ENCODE measurements at places on chromosomes 16 and 17.
A peak's percentile ranks its signal among the peaks of the same experiment; 100 is the strongest.

GRCh38 chr17:9140550-9141424 lies 119.5 kb downstream of the NTN1 start:
- DNase-seq, result peak; percentile 24

- peak; percentile 36 for DNase-seq
Observed at GRCh38 chr16:69435977-69436820, 11.8 kb downstream of the CYB5B start.

DNA sequence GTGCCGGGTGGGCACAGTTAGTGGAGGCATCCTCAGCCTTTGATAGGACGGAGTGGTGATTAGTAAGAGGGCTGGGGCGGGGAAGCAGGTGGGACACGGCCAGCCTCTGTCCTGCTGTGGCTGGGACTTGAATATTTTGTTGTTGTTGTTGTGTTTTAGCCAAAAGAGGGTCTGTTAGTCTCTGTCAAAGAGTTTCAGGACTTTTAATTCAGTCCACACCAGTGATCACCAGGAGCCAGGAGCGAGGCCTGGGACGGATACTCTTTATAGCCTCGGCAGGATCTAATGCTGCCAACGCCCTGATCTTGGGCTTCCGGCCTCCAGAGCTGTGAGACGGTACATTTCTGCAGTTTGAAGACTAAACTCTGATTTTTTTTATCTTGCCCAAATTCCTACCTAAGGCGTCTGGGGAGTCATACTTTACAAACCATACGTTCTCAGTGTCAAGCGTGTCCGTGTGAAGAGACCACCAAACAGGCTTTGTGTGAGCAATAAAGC lies 2.9 kb upstream of the RNF213 start:
- DNase-seq, result no peak

GRCh38 chr16:4270091-4270490 lies 2.7 kb downstream of the TFAP4 start:
- DNase-seq, result no peak

GRCh38 chr17:50268026-50268425 lies 6.2 kb upstream of the TMEM92 start:
- no peak for DNase-seq

- no peak for DNase-seq
Observed at GRCh38 chr17:57607553-57608120, 137.5 kb downstream of the CCDC182 start.

DNA sequence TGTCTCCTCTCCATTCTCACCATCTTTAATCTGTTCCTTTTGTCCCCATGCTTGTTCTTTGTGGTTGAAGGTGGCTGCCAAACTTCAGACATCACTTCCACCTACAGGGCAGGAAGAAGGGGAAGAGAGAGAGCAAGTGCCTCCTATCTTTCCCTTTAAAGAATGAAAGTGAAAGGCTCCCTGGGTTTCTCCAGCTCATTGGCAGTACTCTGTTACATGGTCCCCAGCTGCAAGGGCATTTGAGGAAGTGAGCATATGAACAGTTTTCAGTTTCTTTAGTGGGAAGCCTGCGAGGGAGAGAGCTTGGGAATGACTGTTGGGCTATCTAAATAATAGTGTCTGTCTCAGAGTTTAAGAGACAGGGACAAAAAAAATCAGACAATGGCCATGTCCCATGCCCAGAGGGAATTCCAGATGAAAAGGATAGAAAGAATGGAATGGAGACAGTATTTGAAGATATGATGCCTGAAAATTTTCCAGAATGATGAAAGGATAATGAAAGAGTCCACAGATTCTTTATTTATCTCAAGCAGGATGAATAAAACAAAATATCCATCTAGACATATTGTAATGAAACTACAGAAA lies 159.9 kb downstream of the LGALS9B start:
- DNase-seq, result peak; percentile 75

DNA sequence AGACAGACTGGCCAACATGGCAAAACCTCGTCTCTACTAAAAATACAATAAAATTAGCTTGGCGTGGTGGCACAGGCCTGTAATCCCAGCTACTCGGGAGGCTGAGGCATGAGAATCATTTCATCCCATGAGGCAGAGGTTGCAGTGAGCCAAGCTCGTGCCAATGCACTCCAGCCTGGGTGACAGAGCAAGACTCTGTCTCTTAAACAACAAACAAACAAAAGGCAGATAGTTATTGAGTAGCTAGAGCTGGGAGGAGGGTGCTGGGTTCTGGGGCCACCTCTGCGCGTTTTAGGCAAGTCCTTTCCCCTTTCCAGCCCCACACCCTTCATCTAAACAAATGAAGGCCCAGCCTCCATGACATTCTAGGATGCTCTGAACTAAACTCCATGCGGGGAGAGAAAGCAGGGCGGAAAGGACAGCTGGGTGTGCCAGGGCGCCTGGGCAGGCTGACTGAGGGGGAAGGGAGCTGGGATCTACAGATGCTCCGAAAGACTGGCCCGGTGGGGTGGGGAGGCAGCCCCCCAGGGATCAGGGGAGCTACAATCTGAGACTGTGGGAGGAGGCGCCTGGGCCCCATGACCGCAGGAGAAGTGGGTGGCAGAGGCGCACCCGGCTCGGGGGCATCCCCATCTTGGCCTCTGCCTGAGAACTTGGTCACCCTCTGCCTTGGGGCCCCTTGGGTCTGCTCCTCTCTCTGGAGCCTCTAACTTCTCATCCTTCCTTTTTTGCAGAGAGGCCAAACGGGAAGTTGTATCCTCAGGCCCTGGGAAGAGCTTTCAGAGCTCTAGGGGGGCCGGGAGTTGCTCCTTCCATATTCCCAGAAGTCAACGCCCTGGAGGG lies 910 bp downstream of the ITGAL start:
- peak; percentile 83 for DNase-seq

GRCh38 chr16:84768061-84768807 lies 51.6 kb upstream of the CRISPLD2 start:
- DNase-seq, result no peak

- no peak for DNase-seq
Observed at GRCh38 chr17:4201226-4201625, 58.2 kb downstream of the CYB5D2 start.

GRCh38 chr16:20674684-20675487 lies 22.6 kb downstream of the ACSM1 start:
- no peak for DNase-seq

GRCh38 chr17:3935825-3936355 lies 19.6 kb upstream of the P2RX1 start:
- no peak for DNase-seq

- DNase-seq, result no peak
Observed at GRCh38 chr16:50267151-50267631, 840 bp downstream of the ADCY7 start.

DNA sequence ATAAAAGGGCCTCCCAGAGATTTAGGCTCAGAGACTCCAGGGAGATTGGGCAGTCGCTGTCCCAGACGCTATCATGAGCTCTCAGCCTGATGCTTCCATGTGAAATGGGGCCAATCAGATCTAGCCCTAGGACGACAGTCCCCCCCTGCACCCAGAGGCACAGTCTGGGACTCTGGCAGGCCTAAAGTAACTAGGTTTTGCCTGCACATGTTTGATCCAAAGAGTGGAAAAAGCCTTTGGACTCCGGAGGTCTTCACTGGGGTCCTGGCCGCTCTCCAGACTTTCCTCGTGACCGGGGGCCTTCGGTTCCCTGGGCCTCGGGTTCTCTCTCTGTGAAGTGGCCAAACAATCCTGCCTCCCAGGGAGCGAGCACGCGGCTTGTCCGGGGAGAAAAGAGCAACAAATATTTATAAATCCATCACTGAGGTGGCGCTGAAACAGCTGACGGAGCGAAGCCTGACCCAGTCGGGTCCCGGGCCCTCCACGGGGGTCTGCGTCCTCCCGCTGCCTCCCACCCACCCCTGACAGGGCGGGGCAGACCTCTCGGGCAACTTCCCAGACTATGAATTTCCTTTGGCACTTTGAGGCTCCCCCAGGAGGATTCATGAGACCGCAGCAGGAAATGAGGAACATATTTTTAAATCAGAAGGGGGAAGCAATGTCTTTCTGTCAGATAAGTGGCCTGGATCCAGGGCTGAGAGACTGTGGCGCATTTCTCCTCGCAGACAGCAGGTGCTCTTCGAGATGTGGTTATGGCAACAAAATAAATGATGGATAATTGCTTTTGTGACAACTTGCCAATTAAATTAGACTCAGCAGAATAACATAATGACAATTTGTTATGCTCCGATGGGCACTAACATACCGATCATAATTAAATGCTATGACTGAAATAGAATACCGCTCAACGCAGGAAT lies 38.9 kb downstream of the MRPS23 start:
- peak; percentile 52 for DNase-seq

GRCh38 chr16:49019081-49019633 lies 262.5 kb downstream of the CBLN1 start:
- DNase-seq, result no peak

DNA sequence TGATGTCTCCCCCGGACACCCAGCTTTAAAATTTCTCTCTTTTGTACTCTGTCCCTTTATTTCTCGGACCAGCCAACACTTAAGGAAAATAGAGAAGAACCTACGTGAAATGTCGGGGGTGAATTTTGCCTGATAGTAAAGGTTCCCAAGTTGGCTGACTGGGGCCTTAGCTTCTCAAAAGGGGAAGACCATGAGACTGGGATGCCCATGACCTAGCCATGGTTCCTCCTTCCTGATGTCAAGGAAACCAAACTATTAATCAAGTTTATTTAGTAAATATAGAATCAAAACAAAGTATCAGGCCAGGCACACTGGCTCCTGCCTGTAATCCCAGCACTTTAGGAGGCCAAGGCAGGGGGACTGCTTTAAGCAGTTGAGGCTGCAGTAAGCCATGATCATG lies 2.4 kb upstream of the EIF1 start:
- peak; percentile 69 for DNase-seq

- DNase-seq, result peak; percentile 31
Observed at GRCh38 chr16:25018972-25019617, 3.9 kb upstream of the ARHGAP17 start.

- no peak for DNase-seq
Observed at GRCh38 chr17:30005709-30006320, 64.4 kb downstream of the EFCAB5 start.

- no peak for DNase-seq
Observed at GRCh38 chr17:58324056-58324408, 4.6 kb downstream of the TSPOAP1 start.

- no peak for DNase-seq
Observed at GRCh38 chr17:81514489-81514738, 1.8 kb upstream of the ACTG1 start.

GRCh38 chr17:3260600-3260999 lies 37.6 kb downstream of the OR3A1 start:
- DNase-seq, result no peak

- DNase-seq, result no peak
Observed at GRCh38 chr17:77662833-77663232, 295.7 kb upstream of the TNRC6C start.

- no peak for DNase-seq
Observed at GRCh38 chr17:16878084-16878483, 93.8 kb downstream of the TNFRSF13B start.

GRCh38 chr17:28335959-28336871 lies 654 bp downstream of the TNFAIP1 start:
- peak; percentile 81 for DNase-seq

DNA sequence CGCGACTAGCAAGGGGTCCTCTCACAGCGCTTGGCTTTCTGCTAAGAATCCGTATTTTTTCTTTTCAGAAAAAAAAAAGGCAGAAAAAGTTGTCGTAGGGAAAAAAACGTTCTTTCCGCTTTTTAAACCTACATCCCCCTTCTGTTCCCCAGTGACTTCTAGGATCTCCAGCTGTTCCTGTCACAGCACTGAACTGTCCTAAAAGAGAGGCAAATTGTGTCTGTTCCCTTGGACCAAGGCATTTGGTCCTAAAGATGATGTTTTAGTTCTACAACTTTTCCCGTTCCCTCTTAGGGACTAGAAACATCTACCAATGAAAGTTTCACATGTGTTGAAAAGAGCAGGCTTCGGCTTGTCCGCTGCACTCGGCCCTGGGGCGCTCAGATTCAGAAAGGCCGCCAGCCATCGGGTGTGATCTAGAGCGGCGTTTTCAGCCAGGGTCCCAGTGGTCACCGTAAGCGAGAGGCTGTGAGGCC lies 100.7 kb upstream of the CHMP6 start:
- no peak for DNase-seq

GRCh38 chr17:37361543-37361942 lies 14.2 kb upstream of the C17orf78 start:
- DNase-seq, result no peak

DNA sequence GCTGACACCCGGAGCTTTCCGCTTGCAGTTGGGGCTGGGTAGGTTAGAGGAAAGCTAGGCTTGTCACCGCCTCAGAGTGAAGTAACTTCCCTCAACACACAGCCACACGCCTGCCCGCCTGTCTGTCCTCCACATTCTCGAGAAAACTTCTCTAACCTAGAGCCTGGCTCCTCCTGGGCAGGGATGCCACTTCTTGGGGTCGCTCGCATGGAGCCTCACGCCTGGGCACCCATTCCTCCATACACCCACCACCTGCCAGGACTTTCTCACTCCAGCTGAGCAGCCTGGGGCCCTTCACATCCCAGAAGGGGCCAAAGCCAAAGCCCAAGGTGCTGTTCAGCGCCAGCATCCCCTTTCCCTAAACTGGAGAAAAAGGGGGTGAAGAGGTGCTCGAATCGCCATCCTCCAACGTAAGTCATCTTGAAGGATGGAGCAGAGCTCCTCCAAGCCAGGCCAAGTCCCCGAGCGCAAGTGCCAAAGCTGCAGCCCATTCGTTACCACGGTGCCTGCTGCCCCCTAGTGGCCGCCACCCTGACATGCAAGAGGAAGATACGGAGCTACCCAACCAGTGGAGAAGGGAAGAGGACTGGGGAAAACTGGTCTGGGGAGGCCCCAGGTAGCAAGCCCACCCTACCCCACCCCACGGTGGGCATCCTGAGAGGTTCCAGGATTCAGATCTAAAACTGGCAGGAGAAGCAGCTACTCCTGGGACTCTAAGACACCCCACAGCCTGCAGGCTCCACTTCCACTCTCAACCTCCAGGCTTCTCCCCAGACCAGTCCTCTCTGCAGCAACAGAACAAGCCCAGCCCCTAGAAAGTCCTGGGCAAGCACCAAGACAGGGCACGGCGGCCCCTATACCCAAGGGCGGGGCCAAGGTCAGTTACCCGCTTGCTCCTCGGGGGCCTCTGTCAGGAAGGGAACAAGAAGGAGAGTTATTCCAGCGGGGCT lies 63.1 kb downstream of the MYO18A start:
- DNase-seq, result peak; percentile 88

GRCh38 chr17:65876985-65877384 lies 314.9 kb downstream of the CEP112 start:
- DNase-seq, result no peak
